Smooth muscle cell of the coronary artery (primary cell): ENCODE measurements at places on chromosomes 2 and 18. TPM values are rescaled to one million over a fixed set of nuclear protein-coding genes. Genes with fewer than 3 reads are reported as not detected.

ACMSD gene
- not detected in 2 replicates for total RNA-seq

NOL4 gene
- total RNA-seq, result not detected in 2 replicates

STARD6 gene
- 0.15 TPM in 1 of 2 replicates, not detected in the other for total RNA-seq

CDH2 gene
- total RNA-seq, result 16.1 and 337 TPM in 2 replicates
